ENCODE measurements at places on chromosomes 7 and 10.

- peak; percentile 81 for DNase-seq
Measured at GRCh38 chr7:151244196-151244840, 4.2 kb downstream of the SMARCD3 start.

DNA sequence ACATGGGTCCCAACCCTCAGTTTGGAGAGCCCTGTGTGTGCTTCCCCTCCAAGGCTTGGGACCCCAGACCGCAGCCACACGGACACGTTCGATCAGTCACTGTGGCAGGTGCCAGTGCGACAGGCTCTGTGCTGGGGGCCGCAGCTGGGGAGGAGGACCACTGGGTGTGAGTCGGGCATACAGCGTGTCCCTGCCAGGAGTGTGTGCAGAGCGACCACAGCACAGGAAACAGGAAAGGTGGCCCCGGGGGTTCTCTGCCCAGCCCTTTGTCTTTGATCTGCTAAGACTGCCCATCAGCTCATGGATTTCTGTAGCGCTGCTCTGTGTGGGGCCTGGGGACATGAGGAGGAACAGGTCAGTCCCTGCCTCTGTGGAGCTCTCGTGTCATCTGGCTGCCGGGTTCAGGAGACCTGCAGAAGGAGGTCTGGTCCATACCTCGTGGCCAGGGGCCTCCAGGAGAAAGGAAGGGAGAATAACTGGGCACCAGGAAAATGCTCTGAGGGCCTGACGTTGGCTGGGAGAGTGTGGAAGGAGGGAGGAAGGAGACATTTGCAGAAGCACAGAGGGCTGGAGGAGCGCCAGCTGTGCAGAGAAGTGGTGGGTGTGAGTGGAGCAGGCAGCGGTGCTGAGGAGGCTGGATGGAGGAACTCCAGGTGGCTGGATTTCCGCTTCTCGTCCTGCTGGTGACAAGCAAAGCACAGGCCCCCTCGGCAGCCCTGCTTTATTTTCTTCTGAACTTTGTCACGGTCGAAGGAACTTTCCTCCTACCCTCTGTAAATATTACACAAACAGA lies 4.1 kb downstream of the NUDT1 start:
- no peak for DNase-seq

- peak; percentile 28 for DNase-seq
Measured at GRCh38 chr7:99313204-99313573, 12.5 kb upstream of the ARPC1A start.

- no peak for DNase-seq
Measured at GRCh38 chr7:143050931-143051330, 1.2 kb upstream of the OR6V1 start.

GRCh38 chr10:72455889-72456595 lies 101.3 kb upstream of the DNAJB12 start:
- DNase-seq, result no peak

DNA sequence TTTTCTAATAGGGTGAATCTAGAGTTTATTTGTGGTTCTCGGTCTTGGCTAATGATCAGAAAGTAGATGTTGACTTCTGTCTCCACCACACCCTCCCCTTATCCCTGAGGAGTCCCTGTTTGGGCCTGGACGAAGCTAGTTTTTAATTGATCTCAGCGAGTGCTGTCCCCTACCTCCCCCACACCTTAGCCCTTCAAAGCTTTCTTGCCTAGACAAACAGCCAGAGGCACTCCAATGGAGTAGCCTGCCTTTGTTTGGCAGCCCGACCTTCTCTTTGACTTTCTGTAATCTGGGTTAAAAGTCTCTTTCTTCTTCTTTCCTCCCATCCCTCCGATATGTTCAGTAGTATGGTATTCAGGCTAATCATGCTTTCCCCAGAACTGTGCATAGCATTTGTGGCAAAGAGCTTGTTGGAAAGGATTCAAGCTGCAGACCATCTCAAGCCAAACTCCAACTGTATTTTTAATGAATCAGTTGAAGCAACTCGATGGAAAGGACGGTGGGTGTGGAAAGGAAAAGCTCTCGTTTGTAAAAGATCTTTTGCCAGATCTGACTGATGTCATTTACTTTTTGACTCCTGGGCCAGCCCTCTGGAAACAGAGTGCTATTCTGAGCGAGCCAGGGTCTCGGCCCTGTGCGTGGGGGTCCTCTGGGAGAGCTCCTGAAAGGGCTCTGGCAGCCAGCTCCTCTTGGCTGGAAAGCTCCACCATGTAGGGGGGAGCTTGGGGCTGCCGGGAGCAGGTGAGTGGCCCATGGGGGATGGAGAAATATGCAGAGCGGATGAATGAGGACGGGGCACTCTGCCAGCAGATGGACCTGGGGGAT lies 4.5 kb downstream of the FAM180A start:
- no peak for DNase-seq

- no peak for DNase-seq
Measured at GRCh38 chr10:114009281-114009996, 34.2 kb upstream of the ADRB1 start.

DNA sequence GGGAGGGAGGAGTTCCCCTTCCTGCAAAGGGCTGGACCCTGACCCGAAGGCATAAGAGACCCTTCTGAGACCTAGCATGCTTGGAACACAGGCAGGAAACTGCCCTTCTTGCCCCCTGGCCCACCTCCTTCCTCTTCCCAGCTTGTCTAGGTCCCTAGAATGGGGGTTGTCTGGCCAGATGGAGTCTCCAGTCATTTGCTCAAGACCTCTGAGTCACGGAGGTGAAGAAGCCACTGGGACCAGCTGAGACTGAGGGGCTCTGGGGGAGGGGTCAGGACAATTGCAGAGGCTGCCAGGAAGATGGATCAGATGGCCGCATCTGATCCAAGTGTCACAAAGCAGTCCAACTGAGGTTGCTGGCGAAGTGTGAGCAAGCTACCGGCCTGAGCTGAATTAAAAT lies 46.2 kb downstream of the COL13A1 start:
- no peak for DNase-seq

GRCh38 chr10:104824380-104825006 lies 183.4 kb downstream of the SORCS3 start:
- peak; percentile 33 for DNase-seq

DNA sequence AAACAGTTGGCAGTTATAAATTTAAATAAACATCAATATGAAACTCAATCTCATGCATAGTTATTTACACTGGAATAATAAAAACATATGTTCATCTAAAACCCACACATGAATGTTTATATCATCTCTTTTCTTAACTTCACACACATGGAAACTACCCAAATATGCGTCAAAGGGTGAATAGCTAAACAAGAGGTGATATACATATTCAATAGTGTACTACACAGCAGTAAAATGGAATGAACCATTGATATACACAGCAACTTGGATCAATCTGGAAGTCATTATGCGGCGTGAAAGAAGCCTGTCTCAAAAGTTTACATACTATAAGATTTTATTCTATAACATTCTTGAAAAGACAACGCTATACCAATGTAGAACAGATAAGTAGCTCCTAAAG lies 282.5 kb upstream of the POM121L12 start:
- no peak for DNase-seq

GRCh38 chr10:119469846-119470245 lies 72.7 kb downstream of the RGS10 start:
- no peak for DNase-seq

GRCh38 chr7:99607548-99607947 lies 9.2 kb upstream of the ZSCAN25 start:
- DNase-seq, result no peak

DNA sequence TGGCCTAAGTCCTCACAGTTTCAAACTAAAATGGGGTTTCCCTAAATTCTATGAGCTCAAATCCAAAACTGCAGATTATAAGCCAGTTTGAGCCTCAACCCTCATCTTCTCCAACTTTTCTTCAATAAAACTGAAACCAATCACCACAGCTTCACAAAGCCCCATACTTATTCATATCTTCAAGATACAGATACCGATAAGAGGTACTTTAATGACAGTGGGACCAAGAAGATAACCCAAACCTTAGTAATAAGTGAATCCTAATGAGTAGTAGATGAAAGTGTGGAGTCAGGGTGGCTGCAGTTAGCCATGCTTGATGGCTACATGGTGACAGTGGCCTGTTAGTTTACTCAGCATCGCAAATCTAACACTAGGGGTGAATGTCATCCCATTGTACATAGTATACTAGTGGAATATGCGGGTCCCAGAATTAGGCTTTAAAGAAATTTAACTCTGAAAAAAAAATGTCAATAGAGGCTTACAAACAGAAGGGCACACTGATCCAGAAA lies 395.8 kb upstream of the PHF14 start:
- DNase-seq, result no peak

GRCh38 chr10:50452603-50453002 lies 171.2 kb downstream of the SGMS1 start:
- DNase-seq, result no peak

- DNase-seq, result peak; percentile 79
Measured at GRCh38 chr10:73167783-73168464, at the start of the genes ECD and FAM149B1. ECD (minus strand) TSS chr10:73168008; CDS start chr10:73163937, 4,071 bp downstream. FAM149B1 (plus strand) TSS chr10:73168119; CDS start chr10:73168340, 221 bp downstream.

DNA sequence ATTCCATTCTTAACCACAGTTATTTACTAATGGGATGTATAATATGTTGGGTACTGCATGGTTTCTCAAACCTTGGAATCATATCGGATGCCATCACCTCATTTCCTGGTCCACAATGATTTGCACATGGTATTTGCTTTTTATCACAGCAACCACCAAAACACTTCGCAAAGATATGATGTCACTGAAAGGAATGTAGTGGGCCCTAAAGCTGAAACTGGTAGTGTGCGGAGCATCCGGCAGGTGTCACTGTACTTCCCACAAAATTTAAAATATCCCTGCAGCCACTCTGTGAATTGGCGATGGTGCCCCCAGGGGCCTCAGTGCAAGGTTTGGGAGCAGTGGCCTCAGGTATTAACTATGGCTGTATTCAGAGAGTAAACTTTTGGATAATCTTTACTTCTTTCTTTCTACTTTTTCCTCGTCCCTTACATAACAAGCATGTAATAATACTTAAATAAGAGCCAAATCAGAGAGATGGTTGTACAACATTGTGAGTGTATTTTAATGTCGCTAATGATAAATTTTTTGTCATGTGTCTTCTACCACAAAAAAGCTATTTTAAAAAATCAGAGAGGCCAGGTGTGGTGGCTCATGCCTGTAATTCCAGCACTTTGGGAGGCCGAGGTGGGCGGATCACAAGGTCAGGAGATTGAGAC lies 66.2 kb downstream of the FAM241B start:
- DNase-seq, result no peak

DNA sequence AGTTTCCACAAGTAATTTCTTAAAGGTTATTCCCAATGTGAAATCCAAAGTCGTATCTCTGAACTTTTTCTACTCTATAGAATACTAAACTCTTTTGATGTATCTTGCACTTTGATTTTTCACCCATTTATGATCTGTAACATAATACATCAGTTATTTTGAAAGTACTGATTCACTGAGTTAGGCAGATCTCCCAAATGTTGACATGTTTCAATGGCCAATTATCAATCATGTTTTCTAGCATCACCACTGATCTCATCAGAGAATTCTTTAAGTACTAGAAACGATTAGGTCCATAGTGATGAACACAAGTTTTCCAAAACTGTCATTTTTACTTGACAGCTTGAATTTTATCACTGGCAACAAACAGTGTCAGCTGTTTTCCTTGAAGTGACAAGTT lies 119.0 kb downstream of the ATE1 start:
- no peak for DNase-seq

DNA sequence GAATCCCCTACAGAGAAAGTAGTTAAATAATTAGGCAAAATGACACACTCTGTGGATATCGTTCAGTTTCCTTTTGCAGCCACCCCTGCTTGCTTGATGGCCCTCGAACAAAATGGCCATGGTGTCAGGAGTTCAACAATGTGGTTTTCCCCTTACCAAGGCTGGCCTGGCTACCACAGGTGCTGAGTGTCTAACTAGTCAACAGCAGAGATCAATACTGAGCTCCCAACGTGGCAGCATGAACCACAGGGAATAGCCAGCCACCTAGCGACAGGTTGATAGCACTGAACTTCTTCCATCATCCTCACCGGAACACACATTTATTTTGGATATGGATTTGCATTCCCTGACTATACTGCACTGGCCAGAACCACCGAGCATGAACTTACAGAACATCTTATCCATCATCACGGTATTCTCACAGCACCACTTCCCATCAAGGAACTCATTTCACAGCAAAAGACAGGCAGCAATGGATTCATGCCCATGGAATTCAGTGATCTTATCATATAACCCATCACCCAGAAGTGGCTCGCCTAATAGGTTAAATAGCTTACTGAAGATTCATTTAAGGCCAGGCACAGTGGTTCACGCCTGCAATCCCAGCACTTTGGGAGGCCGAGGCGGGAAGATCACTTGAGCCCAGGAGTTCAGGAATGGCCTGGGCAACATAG lies 6.3 kb downstream of the C10orf67 start:
- DNase-seq, result no peak

DNA sequence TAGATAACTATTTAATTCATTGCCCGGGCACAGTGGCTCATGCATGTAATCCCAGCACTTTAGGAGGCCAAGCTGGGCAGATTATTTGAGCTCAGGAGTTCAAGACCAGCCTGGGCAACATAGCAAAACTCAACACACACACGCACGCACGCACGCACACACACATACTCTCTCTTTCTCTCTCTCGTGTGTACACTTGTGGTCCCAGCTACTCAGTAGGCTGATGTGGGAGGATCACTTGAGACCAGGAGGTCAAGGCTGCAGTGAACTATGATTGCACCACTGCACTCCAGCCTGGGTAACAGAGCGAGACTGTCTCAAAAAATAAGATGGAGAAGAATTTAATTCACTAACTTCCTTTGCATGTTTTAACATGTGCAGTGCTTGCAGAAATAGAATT lies 38.1 kb downstream of the PTPN12 start:
- DNase-seq, result no peak

DNA sequence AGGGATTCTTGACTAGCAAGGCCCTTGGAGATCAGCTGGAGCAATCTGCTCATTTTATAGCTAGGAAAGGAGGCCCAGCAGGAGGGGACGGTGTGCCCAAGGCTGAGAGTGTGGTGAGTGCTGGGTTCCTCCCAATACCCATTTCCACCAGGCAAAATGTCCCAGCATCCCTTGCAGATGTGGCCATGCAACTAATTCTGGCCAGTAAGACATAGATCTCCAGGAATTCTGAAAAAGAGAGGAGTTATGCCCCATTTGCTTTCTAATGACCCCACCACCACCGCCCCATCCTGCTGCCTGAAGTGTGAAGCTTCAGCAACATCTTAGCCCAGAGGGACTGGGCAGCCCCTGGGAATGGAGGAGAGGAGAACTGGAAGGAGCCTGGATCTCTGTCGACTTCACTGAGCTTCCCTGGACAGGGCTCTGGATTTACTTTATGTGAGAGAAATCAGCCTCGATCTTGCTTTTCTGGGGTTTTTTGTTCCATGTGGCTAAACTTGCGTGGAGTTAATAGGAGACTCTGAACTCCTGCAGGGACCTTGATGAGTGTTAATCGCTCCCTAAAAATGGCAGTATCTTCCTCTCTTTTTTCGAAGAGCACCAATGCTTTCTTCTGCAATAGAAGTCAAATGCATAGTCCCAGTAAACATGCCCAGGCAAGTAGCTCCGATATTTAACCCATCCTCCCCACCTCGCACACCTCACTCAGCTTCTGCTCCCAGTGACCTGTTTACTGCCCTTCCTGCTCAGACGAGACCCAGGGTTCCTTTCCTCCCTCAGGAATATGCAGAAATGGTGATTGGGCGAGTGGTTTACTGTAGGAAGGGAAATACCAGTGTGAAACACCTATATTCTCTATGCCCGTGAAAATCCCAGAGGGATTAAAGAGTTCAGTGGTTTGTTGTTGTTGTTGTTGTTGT lies 127.5 kb upstream of the GPR26 start:
- DNase-seq, result no peak

- DNase-seq, result no peak
Measured at GRCh38 chr7:30171766-30172447, 37.1 kb downstream of the MTURN start.

- no peak for DNase-seq
Measured at GRCh38 chr7:57348646-57349269, 101.2 kb upstream of the ZNF716 start.

All from CD4-positive, alpha-beta T cell (primary cell).